ENCODE measurements at places on chromosomes 2 and 18.
A peak's percentile ranks its signal among the peaks of the same experiment; 100 is the strongest.

- no peak for DNase-seq
Observed at GRCh38 chr18:29540548-29540947, 1363.6 kb upstream of the CDH2 start.

DNA sequence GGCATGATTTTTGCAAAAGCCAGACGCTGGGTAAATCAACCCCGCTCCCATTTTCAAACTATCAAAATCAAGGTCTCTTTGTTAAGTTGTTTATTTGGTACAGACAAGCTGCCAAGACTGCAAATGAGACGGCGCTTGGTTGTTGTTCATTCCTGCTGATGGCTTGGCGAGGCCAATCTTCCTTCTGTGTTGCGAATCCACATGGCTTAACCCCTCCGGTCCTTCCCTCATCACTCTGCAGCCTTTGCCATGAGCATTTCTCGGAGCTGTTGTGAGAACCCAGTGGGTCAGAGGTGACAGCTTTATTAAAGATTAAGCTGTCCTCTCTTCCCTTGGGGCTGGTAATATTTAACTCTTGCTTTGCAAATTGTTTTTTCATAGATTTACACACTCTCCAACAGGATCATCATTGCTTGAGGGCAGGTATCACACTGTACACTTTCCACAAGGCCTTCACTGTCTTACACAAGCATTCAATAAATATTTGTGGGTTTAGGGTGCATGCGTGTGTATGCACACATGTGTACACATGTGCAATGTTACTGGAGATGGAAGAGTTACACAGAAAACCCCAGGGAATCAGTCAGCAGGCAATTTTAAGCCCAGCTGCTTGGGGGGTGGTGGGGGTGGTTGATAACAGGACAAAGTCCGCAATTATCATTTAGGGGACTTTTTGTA, 27.8 kb upstream of the KCNF1 start:
- DNase-seq: no peak

- DNase-seq: no peak
Observed at GRCh38 chr18:44411262-44411905, 269.3 kb upstream of the SETBP1 start.

- no peak for DNase-seq
Observed at GRCh38 chr2:38658613-38659012, 7.3 kb upstream of the GALM start.

GRCh38 chr2:78896536-78896935, 129.0 kb upstream of the REG3G start:
- no peak for DNase-seq

DNA sequence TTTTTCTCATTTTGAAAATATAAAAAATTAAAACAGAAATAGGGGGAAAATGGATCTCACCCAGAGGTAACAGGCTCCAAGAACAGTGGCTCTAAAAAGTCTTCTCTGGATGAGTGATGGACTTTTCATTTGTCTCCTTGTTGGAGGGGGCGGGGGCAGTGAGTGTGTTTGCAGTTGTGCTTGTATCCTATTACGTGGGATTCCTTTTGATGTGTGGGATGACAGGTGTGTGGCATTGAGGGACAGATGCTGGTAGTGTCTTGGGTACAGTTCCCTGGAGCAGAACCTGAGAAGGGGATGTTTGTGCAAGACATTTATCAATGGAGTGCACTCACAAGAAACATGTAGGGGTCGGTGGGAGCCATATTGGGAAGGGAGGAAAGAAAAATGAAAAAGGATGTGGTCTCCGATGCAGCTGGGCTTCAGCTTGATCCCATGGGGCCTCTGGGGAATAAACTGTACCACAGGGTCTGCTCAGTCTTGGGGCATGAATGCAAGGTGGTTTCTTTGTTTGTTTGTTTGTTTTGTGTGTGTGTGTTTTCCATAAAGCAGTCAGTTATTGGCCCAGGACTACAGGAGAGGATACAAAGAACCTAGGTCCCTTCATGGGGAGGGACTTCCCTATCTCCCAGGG, 120.0 kb upstream of the SLC35G4 start:
- DNase-seq: no peak

DNA sequence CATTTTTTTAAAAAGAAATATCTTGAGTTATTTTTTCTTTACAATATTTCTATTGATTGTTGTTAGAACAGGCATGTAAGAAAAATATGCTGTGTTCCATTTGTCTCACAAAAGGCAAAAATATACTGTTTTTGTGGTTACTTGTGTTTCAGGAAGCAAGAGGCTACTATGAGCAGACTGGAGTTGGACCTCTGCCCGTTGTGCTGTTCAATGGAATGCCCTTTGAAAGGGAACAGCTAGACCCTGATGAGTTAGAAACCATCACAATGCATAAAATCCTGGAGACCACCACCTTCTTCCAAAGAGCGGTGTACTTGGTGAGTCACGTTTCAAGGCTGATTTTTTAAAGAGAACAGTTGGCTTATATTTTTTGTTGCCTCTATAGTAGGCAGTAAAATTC, 54.7 kb downstream of the UGGT1 start:
- no peak for DNase-seq

GRCh38 chr18:58225101-58225500, 181.1 kb downstream of the NEDD4L start:
- DNase-seq: peak; percentile 33

GRCh38 chr2:176482107-176482506, 212.9 kb downstream of the MTX2 start:
- no peak for DNase-seq

GRCh38 chr2:132581991-132582738, 87.8 kb downstream of the LYPD1 start:
- no peak for DNase-seq

- DNase-seq: no peak
Observed at GRCh38 chr18:2662990-2663389, 7.5 kb downstream of the SMCHD1 start.

DNA sequence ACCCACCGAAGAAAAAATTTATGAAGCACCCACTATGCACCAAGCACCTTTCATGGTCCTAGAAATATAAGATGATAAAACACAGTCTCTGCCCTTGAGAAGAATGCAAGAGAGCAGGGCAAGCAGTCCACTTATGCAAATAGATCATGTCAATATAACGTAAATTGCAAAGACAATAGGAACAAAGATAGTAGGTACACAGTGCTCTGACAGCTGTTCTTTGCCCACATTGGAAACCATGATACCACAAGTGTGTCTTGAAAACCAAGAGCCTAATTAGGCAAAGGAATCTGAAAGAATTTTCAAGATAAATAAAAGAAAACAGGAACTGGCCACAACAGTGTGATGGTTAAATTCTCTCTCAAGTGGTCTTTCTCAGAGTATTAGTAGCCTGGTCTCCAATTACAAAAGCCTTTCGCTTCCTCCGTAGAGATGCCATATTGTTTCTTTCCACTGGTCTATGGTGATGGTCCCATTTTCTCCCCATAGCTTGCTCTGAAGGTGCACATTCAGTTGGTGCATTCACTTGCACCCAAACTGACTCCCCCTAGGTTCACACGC, 108.5 kb downstream of the VWC2L start:
- DNase-seq: no peak

DNA sequence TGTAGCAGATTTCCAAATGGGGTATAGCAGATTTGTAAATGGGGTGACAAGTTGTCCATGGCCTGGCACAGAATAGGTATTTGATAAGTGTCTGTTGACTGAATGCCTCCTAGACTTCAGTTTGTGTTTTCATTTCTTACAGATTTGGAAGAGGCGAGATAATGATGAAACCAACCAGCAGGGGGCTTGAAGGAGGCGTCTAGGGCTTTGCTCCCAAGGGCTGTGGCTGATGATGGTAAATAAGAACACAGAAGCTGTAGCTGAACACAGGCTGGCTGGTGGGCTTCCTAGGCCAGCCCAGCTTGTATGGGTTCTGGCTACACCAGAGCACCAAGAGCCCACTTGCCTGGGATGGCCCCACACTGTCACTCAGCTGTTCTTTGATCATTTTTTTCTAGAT, 19.4 kb downstream of the SFTPB start:
- no peak for DNase-seq

- no peak for DNase-seq
Observed at GRCh38 chr2:26816893-26817292, 31.0 kb downstream of the CENPA start.

GRCh38 chr18:29060349-29060748, 883.4 kb upstream of the CDH2 start:
- no peak for DNase-seq

DNA sequence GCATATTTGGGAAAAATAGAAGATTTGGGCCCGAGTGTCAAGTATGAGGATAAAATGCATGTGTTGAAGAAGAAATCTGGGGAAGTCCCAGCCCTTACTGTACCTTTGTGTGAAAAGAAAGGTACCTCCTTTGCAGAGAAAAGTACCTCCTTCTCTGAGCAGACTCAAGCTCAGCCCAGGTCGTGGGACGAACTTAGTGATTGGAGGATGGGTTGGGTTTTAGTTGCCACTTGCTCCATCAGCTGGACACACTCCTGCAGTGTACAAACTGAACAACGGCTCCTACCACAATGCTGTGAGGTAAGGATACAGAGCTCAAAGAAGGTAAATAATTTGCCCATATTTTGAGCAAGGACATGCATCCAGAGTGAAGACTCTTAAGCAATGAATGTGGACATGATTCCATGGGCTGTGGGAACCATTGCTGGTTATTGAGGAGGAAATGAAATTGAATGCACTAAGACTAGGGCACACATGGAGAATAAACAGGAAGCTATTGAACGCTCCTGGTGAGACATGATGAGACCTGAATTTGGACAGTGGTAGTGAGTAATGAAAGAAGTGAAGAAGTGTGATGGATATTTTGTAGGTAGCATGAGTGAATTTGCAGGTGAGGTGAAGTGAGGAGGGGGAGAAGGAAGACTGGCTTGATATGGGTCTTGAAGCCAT, 49.8 kb upstream of the IL1RL1 start:
- no peak for DNase-seq

- no peak for DNase-seq
Observed at GRCh38 chr18:39841482-39842365, 2113.3 kb upstream of the PIK3C3 start.

GRCh38 chr2:163682695-163683094, 53.1 kb downstream of the FIGN start:
- DNase-seq: no peak

- DNase-seq: no peak
Observed at GRCh38 chr2:34815052-34815741, 1216.1 kb upstream of the FAM98A start.

- no peak for DNase-seq
Observed at GRCh38 chr18:56326336-56327072, 311.9 kb downstream of the TXNL1 start.

DNA sequence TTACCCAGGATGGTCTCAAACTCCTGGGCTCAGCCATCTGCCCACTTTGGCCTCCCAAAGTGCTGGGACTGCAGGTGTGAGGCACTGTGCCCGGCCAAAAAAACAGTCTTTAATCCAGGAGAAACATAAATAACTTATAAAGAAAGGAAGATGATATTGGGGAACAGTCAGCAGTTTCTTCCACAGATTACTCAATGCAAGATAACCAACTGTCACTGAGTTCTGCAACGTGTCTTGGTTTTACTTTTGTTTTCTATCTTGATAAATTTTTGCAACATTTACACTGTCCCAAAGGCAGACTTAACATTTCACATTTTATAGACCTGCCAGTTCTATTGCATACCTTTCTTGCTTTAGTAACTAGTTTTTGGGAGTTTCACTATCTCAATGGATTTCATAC, 71.1 kb downstream of the ANKRD44 start:
- no peak for DNase-seq

DNA sequence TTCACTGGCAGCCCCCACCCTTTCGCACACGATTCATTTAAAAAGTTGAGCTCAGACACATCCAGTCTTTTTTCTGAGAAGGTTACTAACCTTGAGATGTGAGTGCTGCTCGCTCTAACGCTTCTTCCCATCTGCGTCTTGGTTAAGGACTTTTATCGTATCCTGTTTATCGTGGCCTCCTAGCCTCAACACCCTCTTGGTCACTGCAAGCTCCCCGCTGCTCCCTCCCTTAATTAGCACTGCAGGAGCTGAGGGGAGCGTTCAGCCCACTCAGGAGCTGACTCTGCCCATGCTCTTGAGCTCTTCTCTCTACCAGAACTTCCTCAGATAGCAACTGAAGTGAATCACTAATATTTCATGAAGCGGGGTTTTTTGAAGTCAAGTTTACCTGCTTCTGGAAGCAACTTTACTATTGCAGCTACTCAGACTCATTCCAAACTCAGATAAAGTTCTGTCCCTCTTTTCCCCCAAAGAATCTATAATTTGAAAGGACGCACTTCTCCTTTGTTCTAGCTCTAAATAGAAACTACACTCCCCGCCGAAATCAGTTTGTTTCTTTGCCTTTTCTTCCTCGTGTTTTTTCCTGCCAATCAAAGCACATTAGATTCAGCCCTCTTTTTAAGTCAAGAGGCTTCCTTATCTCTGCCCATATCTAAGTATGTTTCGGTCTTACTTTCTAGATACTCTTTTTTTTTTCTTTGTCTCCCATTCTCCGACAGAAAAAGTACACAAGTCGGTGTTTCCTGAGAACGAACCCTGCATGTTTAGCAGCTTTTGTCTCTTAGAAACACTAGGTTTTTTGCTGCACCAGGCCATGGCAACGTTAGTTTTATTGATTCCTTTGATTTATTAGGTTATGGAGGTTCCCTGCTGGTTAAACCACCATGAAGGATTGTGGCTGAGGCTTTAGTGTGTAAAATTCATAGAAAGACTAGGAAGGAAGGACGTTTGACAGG, 9.3 kb upstream of the CD226 start:
- DNase-seq: no peak

DNA sequence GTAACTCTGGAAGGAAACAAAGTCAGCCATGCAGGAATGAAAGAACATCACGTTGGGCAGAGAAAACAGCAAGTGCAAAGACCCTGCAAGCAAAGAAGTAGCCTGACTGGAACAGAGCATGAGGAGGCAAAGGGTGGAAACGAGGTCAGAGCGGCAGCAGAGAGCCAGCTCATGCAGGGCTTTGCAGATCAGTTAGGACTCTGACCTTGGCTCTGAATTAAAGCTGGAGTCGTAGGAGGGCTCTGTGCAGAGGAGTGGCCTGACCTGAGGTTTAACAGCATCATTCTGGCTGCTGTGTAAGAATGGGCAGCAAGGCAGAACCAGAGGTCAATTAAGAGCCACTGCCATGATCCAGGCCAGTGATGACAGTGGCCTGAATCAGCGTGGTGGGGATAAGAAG, 220.7 kb downstream of the PRKCE start:
- no peak for DNase-seq

DNA sequence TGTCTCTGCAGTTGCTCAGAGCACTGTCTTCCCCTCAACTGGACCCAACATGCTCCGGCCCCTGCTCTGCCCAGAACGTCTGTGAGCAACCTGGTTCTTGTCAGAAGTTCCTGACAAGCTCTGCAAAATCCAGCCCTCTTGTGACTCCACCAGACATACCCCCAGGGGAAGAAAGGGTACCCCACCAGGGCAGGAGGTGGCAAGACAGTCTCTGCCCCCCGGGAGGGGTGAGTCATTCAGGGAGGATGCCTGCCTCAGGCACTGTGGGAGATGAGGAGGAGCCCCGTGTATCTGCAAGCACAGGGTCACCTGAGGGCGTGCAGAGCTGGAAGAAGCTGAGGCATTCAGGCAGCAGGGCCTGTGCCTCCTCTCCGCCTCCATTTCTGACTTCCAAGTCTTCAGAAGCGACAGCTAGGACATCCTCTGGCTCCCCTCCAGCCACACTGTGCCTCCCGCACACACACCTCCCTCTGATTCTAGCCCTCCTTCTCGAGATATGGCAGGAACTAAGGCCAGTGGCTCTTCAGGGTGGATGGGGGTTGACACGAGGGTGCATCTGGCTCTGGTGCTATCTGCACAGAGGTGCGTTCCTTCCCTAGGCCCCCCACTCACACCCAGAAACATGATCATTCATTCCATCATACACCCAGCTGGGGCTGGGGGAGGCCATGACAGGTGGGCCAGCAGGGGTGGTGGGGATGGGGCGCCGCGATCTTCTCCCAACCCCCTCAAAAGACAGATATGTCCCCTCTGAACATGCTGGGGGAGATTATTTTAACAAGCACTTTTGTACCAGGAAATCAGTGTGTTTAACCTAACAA, 222.2 kb downstream of the CYP26B1 start:
- no peak for DNase-seq
